Inflammatory macrophage treated with lipopolysaccharide for 1 hour (primary cell): ENCODE measurements at places on chromosomes 7 and 10.

DNA sequence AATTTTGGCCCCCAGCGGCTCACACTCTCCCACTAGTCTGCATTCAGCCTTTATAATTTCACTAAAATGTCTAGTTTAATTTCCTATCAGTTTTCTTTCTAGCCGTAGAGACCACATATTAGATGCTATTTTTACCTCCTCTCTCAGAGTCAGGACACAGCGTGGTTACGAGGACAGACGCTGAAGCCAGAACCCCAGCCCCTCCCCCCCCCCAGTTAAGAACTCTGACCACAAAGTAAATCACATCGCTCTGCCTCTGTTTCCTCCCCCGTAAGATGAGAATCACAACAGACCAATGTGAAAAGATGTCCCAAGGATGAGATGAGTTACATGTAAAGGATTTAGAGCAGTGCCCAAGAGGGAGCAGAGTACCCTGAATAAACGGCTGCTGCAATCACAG is 11.1 kb upstream of the TARP start:
- DNase-seq = no peak

DNA sequence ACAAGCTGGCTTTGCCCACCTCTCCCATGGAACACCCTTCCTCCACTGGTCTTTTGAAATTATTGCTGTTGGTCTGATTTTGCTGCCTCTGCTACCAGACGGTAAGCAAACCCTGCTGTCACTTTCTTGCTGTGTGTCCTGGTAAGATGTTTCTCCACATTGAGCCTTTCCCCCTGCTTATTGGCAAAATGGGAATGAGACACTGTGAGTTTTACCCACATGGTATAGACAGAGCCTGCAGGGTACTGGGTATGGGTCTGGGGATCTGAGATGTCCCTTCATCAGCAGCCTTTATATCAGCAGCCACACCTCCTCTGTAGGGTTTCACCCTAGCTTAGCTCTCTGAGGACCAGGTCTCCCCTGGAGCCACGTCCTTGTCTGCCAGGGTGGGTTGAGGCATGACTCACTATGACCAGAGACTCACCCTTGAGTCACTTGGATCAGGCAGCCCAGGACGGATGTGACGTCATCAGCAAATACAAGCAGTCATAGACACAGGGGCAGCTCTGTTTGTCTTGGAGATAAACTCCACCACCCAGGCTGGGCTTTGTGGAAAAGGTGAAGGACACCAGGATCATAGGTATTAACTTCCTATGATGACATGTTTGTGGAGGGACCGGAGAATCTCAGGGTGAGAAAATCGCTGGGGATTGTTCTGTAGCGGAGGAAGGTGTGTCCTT is 17.9 kb upstream of the BAIAP2L1 start:
- DNase-seq = peak; percentile 59

DNA sequence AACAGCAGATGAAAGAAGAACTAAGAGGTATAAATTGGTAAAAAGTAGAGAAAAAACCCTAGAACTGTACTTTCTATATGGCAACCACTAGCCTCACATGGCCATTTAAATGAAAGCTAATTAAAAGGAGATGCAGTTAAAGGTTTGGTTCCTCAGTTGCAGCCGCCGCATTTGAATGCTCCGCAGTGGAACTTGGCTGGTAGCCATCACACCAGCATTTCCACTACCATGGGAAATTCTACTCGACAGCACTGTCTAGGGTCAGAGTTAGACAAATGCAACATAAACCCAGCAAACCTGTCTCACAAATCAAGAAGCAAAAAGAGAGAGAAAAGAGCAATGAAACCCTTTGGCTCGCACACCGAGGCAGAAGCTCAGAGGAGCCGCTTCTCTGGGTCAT is 29.7 kb downstream of the VIPR2 start:
- DNase-seq = no peak

DNA sequence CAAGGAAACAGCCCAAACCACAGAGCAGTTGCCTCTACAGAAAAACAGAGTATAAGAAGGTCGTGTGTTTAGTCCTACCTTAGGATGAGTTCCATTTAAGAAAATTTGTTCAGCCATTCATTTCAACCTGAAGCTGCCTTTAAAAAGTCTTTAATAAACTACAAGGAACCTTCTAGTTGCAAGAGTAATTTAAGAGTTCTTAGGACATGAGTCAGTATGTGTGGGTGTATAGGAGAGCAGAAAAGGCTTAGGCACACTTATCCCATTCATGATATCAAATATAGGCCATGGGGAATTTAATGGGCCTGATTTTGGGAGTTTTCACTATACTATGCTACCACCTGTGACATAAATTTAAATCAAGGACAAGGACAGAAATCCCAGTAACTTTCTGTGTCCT is 496.8 kb downstream of the TFEC start:
- no peak for DNase-seq

DNA sequence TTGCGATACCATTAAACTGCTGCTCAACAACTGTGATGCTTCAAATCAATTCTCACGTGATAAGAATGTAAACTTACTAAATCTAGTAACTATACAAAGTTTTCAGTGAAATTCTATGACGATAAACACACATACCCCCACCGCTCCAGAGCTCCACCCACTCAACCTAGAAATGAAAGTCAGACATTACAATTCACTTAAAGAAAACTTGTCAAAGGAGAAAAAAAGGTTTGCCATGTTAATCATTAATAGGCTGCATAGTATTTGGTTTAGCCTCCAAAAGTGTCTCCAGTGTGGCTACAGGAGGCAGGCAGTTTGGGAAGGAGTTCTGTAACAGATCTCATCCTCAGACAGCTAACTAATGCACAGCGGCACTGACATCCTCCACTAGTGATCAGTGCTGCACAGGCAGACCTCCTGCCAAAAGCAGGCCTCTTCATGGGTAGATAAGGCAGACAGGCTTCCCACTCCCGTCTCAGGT is 3.1 kb downstream of the HERPUD2 start:
- peak; percentile 33 for DNase-seq

DNA sequence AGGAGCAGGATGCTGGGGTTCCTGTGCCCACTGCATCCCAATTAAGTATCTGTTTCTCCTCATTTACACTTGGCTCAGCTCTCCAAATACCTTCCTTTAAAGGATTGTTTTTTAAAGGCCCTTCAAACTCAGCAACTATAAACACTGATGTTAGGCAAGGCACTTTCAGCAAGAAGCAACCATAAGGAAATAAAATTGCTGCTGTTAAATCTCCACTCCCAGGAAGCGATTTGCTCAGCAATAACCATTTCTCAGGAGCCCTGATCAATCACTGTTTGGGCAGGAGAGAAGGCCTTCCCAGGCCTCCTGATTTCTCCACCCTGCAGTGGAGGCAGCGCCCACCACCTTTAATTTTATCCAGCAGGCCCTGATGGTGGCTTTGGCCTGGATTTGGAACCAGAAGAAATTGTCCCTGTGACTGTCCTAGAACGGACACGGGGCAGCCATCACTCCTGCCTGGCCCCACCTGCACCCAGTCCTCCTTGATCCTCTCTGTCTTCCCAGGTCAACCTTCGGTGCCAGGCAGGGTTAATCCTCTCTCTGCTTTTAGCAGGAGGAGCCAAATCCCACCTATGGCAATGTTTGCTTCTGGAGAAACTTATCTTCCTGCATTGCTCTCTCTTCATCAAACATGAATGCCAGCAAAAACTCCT is 199.8 kb downstream of the PLXNA4 start:
- DNase-seq = no peak

DNA sequence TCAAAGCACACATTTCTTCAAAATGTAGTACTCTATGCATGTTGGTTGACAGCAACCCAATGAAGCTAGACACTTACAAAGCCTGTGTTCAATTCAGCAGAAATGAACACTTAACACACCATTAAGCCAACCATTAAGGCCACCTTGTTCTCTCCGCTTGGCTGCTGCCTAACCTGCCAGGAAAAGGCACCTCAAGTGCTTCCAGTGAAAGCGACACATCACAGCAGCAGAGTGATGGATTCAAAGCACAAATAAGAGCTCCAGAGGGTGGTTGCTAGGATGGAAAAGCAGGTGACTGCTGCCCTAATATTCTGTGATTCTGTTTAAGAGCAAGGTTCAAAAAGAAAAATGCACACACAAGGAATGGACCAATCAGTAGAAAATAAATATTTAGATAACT is 81.5 kb upstream of the GNAI1 start:
- DNase-seq = no peak

GRCh38 chr10:30384701-30385201 is 35.7 kb upstream of the MTPAP start:
- peak; percentile 24 for DNase-seq

- DNase-seq = no peak
Measured at GRCh38 chr7:153193144-153193595, 433.6 kb downstream of the ACTR3B start.

DNA sequence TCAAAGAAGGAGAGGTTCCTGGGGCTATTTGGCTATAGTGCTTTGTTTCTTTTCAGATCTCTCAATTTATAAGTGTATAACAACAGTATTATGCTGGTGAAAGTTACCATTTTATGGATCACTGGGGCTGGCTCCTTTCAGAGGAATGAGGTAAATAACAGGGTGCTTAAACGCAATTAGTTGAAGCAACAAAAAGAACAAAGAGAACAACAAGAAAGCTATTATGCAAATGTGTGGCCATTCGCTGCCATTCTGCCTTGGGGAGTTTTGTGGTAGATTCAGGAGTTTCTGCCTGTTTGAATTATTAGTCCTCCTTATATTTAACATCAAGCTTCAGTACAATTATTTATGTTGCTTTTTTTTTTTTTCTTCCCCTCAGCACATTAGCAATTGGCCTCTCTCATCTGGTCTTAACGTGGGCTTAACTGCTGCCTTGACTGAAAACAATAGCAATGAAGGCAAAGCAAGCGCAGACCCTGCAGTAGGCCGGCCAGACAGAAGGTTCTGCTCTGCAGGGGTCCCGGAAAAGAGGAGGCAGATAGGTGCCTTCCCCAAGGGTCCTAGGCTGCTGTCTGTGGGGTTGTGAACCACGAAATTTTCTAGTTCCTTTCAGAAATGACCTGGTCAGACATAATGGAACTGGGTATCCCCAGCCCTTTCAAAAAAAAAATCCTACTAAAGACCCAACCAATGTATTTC is 339.9 kb upstream of the PODXL start:
- DNase-seq = no peak

DNA sequence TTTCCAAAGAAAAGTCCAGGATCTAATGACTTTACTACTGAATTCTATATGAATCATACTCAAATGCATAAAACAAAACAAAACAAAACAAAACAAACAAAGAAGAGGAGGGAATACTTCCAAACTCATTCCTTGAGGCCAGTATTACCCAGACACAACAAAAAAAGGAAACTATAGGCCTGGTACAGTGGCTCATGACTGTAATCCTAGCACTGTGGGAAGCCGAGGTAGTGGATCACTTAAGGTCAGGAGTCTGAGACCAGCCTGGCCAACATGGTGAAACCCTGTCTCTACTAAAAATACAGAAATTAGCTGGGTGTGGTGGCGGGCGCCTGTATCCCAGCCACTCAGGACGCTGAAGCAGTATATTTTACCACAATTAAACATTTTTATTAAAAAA is 114.6 kb downstream of the NRBF2 start:
- DNase-seq = no peak

DNA sequence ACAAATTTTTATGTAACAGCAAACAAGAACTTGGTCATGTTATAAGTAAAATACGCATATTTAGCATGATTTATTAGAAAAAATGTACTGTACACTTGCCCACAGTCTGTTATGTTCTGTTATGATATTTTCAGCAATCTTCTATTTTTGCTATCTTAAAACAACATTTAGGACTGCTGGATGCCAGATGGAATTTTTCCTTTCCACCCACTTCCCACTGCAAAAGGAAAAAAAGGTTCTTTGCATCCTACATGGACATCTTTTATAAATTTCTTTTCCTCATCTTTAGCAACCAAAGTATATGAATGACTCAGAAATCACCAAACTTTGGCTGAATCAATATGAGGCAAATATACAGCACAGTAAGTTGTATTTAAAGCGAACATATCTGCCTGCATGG is 146.0 kb downstream of the RAPGEF5 start:
- no peak for DNase-seq

DNA sequence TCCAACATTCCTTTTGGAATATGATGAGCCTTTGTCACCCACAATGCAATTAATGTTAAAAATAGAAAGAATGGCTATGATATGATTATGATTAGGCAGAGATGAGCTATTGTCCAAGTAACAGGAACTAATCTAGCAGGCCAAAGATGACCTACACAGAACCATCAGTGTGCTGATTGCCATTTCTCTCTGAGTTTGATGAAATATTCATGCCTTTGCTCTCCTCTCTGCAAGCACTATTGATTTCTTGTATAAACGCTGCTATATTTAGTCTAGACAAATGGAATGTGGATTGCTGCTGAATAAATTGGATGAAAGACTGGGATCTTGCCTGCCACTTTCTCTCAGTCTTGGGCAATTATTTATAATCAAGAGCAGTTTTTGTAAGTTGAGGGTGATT is 85.4 kb downstream of the HDAC9 start:
- no peak for DNase-seq

DNA sequence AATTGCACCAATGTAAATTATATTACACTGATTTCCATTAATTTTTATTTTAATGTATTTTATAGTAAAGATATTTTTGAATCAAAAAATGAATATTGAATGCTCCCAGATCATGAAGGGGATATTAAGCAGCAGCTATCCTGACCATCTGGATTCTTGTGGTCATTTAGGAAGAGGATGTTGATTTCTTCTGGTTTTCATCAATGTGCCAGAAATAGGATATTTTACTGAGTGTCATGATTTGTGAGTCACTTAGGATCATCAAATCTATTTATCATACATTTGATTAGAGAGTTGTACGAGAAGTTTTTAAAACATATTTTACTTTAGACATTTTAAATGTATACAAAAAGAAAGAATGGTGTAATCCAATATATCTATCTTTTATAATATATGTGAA is 366.3 kb upstream of the CHRM2 start:
- DNase-seq = no peak

DNA sequence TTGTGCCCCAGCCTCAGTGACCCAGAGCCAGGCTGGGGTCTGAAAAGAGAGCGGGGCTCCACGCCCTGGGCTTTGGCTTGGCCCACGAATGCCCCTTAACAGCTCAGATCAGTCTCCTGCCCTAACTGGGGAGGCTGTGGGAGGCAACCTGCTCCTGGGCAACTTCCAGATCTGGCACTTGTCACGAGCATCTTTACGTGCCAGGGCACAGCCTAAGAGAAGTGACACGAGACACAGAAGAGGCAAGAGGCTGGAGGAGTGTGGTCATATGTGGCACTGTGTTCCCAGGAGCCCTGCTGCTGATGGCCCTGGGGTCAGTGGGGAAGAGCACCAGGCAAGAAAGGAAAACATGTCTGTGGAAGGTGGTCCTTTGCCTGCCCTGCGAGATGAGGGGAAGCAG is 97.8 kb upstream of the BTBD16 start:
- DNase-seq = no peak

- no peak for DNase-seq
Measured at GRCh38 chr7:33837356-33837851, 67.9 kb upstream of the BMPER start.

GRCh38 chr7:20112696-20113095 is 104.5 kb downstream of the MACC1 start:
- no peak for DNase-seq

GRCh38 chr10:90779548-90779947 is 78.3 kb downstream of the HTR7 start:
- DNase-seq = peak; percentile 72

- peak; percentile 78 for DNase-seq
Measured at GRCh38 chr10:70866424-70866823, 21.9 kb downstream of the PCBD1 start.
